Articular chondrocyte of knee joint (primary cell): ENCODE measurements at places on chromosomes 6 and 20. TPM values are rescaled to one million over a fixed set of nuclear protein-coding genes. Genes with fewer than 3 reads are reported as not detected.

The HTR1E gene
- not detected in 2 replicates for total RNA-seq

The ASIP gene
- total RNA-seq = 0.22 TPM in 1 of 2 replicates, not detected in the other

The MAS1 gene
- total RNA-seq = not detected in 2 replicates

The GSTA1 gene
- 0.26 TPM in 1 of 2 replicates, not detected in the other for total RNA-seq

The LHFPL5 gene
- total RNA-seq = not detected in 2 replicates

The SAMD3 gene
- total RNA-seq = 0.39 and 1.9 TPM in 2 replicates

The PDE10A gene
- 0.39 and 2.3 TPM in 2 replicates for total RNA-seq
